Thyroid gland (tissue), 4 donors: ENCODE measurements at places on chromosomes 2 and 18.

- no peak for DNase-seq
Measured at GRCh38 chr18:2536493-2536892, 34.8 kb downstream of the METTL4 start.

- no peak for DNase-seq
Measured at GRCh38 chr2:36371928-36372391, 16.4 kb downstream of the CRIM1 start.

DNA sequence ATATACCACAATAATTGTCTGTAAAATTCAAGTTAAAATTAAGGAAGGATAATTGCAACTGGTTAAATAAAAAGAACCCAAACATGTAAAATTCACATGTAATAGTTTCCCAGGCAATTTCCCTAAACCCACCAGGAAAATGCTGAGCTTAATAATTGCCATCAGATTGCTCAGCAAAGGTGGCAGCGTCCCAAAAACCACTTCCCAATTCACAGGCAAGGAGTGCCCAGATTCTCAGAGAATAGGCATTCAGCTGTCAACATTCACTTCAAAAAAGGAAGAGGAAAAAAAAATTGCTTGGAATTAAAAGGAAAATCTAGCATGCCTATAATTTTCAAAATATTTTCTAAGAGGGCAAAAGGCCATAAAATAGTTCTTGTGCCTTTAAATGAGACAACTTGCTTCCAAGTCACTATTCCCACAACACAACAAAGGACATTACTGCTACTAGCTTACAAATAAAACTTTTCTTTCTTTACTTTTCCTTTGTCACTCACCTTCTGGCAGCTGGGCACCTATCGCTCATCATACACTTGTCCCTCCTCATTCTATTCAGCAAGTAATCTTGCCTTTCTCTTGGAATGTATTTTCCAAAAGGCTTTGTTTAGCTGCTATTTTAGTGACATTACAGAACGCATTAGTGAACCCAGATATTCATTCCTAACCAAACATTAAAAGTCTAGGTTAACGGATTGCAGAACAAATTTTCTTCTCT lies 15.2 kb downstream of the SRBD1 start:
- DNase-seq: peak; percentile 38

DNA sequence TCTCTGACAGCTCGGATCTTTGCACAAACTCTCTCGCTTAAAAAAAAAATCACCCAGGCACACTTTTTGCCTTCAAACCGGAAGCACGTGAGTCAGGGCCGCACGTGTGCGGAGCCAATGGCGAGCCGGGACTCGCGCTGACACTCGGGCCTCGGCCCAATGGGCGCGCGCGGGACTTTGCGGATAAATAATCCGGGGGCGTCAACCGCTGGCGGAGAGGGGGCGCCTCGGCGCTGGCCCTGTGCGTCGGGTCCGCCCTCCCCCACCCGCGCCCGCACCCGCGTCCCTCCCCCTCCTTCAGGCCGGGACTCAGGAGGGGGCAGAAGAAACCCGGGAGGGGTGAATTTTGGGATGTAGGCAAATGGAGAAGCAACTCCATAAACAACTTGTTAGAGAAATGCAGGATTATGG lies 319 bp upstream of the EN1 start:
- DNase-seq: no peak

GRCh38 chr2:238263204-238264071 lies 23.6 kb upstream of the HES6 start:
- DNase-seq: peak; percentile 93

DNA sequence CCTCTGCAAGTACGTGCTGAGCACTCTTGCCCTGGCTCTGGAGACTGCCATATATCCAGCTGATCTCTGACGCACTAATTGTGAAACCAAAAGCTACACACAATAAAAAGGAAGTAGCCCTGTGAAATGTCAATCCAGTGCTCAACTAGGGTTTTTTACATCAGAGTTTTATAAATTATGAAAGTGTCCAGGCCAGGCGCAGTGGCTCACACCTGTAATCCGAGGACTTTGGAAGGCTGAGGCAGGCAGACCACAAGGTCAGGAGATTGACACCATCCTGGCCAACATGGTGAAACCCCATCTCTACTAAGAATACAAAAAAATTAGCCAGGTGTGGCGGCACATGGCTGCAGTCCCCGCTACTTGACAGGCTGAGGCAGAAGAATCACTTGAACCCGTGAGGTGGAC lies 24.5 kb upstream of the PEX13 start:
- DNase-seq: peak; percentile 11
